ENCODE measurements at places on chromosomes 2 and 18.

GRCh38 chr2:223214394-223215253, 162.6 kb downstream of the KCNE4 start:
- no peak for DNase-seq
- no peak overlapping the region for H3K27ac ChIP-seq
- H3K27me3 ChIP-seq: no peaks in the 10 kb centered on the region
- no peaks in the 10 kb centered on the region for H3K4me1 ChIP-seq

- peaks cover 3% of the 10 kb centered on the region for H3K27me3 ChIP-seq
- H3K4me3 ChIP-seq: no peak overlapping the region
- H3K4me1 ChIP-seq: no peaks in the 10 kb centered on the region
These were observed 274.5 kb upstream of the PXDN start for GRCh38 chr2:2018713-2019410.

- no peak overlapping the region for H3K27ac ChIP-seq
- no peak overlapping the region for H3K4me3 ChIP-seq
- no peak for DNase-seq
- peaks cover 22% of the 10 kb centered on the region for H3K36me3 ChIP-seq
- H3K27me3 ChIP-seq: no peaks in the 10 kb centered on the region
These were observed 193.2 kb upstream of the ITGA4 start for GRCh38 chr2:181264001-181264400.

GRCh38 chr18:65587491-65587890, 163.3 kb upstream of the CDH7 start:
- no peaks in the 10 kb centered on the region for H3K36me3 ChIP-seq
- H3K4me3 ChIP-seq: no peak overlapping the region
- DNase-seq: no peak
- no peaks in the 10 kb centered on the region for H3K4me1 ChIP-seq
- H3K27me3 ChIP-seq: no peaks in the 10 kb centered on the region

DNA sequence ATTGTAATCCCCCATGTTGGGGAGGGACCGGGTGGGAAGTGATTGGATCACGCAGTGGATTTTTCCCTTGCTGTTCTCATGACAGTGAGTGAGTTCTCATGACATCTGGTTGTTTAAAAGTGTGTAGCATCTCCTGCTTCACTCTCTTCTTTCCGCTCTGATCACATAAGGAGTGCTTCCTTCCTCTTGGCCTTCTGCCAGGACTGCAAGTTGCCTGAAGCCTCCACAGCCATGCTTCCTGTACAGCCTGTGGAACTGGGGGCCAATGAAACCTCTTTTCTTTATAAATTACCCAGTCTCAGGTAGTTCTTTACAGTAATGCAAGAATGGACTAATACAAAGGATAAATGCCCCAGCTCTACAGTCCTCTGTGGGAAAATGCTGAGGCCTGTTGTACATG, 437.5 kb upstream of the NXPH2 start:
- no peak for DNase-seq
- H3K4me3 ChIP-seq: no peak overlapping the region
- H3K36me3 ChIP-seq: no peaks in the 10 kb centered on the region
- no peaks in the 10 kb centered on the region for H3K27me3 ChIP-seq
- H3K4me1 ChIP-seq: no peaks in the 10 kb centered on the region
- H3K27ac ChIP-seq: no peak overlapping the region

DNA sequence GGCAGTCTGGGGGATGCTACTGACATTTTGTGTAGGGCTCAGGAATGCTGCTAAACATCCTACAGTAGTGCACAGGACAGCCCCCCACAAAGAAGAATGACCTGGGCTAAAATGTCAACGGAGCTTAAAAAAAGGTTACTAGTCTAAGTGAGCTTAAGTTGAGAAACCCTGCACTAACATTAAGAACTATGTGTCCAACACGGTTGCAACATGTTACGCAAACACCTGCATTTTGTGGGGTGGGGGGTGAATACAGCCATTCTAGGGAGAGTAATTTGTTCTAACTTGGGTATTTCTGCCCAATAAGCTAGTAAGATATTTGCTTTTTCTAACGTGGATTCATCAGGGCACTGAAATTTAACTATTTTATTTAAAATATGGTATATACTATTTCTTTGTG, 57.9 kb downstream of the SLC8A1 start:
- DNase-seq: no peak
- H3K27me3 ChIP-seq: no peaks in the 10 kb centered on the region
- H3K4me1 ChIP-seq: no peaks in the 10 kb centered on the region
- H3K36me3 ChIP-seq: no peaks in the 10 kb centered on the region

GRCh38 chr2:79219383-79219988, 59.9 kb upstream of the REG3A start:
- H3K4me3 ChIP-seq: no peak overlapping the region
- no peak overlapping the region for H3K27ac ChIP-seq
- H3K4me1 ChIP-seq: no peaks in the 10 kb centered on the region
- no peaks in the 10 kb centered on the region for H3K27me3 ChIP-seq

DNA sequence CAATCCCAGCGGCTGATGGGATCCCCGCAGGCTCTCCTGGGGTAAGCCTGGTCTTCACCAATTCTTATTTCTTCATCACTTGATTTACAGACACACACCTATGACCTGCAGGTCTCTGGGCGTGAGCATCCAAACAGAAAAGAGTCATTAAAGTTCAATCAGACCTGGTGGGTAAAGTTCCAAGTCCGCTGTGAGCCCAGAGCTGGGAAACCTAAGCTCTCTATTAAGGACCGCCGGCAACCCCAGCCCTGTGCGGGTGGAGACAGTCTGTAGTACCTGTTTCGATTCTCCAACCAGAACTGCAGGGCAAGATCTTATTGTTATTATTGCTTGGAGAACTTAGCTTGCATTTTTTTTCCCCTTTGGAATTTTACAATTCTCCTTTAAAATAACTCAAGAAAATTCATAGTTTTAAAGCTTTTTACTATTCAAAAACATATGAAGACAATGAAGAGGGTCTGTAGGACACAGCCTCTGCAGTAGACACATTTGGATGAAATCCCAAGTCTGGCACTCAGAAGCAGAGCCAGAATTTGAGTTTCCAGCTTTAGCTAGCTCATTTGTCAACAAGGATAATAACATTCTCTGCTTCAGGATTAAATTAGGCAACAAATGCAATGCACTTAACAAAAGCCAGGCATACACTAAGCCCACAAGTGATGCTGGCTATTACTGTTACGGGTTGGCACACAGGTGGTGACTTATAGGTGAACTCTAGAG, 376.4 kb downstream of the INSIG2 start:
- H3K36me3 ChIP-seq: no peaks in the 10 kb centered on the region
- peaks cover 13% of the 10 kb centered on the region for H3K27me3 ChIP-seq
- DNase-seq: no peak

DNA sequence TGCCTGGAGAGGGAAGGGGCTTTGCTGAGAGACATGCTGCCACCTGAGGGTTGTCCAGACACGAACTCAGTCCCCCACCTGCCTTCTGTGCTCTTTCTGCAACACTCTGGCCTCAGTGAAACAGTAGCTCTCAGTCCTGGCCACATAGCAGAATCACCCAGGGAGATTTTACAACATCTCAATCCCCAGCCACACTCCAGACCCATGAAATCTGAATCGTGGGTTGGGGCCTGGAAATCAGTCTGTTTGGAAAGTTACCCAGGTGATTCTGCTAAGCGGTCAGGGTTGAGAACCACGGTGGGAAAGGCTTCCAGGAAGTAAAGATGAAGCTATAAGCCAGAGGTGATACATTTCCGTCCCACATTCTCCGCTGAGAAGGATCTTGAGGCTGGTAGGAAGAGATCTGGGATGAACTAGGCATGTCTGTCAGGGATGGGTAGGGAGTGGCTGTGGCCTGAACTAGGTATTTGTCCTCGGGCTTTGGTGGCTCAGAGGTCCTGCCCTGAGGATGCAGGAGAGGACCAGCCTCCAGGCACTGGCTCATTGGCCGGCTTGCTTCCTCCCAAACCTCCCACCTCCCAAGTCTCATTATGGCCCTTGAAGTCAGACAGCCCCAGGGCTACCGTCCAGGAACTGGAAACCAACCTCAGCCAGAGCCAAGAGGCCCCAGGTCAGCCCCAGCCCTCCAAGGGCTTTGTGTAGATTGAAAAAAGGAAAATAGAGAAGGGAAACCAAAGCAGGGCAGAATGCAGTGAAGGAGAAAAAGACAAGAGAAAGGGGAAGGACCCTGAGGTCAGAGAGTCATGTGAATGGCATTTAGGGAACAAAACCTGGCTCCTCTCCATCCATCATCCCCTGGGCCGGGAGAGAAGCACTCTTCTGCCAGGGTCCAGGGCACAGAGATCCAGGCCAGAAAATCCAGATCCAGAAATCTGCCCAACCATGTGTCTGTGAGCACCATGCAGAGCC, 119.6 kb downstream of the ZFP36L2 start:
- H3K27ac ChIP-seq: peak overlapping the region; percentile 12
- peaks cover 6% of the 10 kb centered on the region for H3K36me3 ChIP-seq
- no peaks in the 10 kb centered on the region for H3K27me3 ChIP-seq
- no peak for DNase-seq
- H3K4me3 ChIP-seq: no peak overlapping the region

DNA sequence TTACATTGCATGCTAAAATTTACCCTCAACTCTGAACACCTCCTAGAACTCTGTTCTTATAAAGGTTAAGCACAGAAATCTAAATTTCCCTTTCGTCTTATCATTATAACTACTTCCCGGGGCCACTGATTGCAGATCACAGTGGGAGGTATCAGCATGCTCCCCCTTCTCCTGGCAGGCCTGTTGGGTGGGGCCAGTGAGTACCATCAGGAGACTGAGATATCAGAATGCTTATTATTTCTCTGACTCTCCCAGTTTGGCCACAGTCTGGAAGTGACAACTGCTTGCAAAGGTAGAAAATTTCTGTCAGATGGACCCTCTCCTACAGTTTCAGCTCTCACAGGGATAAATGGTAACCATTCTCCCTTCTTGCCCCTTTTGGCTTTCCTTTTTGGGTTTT, 62.6 kb downstream of the DSEL start:
- H3K27me3 ChIP-seq: no peaks in the 10 kb centered on the region
- H3K27ac ChIP-seq: no peak overlapping the region
- no peak overlapping the region for H3K4me3 ChIP-seq
- no peak for DNase-seq
- H3K36me3 ChIP-seq: peaks cover 13% of the 10 kb centered on the region
- H3K4me1 ChIP-seq: peaks cover 16% of the 10 kb centered on the region

DNA sequence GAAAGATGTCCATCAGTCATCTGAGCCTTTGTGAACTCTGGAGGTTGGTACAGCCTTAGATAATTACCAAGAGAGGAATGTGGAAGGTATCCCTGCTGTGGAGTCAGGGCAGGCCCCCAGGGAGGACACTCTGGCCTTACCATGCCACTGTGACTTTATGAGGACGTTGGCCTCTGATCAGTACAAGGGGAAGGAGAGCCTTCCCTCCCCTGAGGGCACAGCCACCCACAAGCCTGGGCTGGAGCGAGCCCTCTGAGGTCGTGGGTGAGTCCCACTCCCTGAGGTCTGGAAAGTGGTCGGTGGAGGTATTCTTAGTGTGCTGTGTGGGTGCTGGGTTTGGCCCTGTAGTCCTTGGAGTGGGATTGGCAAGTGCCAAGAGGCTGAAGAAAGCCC, 91.6 kb downstream of the STPG4 start:
- H3K27me3 ChIP-seq: no peaks in the 10 kb centered on the region
- peaks cover 1% of the 10 kb centered on the region for H3K36me3 ChIP-seq
- peaks cover 4% of the 10 kb centered on the region for H3K4me1 ChIP-seq
- no peak overlapping the region for H3K27ac ChIP-seq
- DNase-seq: no peak

DNA sequence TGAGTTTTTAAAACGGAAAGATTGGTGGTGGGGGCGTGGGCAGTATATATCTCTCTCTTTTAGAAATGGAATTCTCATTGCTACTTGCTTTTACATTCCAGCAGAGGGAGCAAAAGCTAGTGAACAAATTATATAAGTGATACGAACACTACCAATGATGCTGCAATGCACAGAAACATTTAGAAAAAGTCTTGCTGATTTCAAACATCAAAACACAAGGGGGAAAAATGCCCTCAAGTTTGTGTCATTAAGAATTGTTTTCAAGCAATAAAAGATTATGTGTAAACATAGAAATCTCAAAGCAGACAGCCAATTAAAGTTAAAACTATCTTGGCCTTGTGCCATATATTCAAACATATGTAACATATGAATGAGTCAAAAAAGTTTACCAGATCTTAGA, 296.3 kb upstream of the KCNJ3 start:
- no peaks in the 10 kb centered on the region for H3K4me1 ChIP-seq
- no peak overlapping the region for H3K27ac ChIP-seq
- no peaks in the 10 kb centered on the region for H3K36me3 ChIP-seq
- no peaks in the 10 kb centered on the region for H3K27me3 ChIP-seq

GRCh38 chr2:27077231-27077630, 1.2 kb upstream of the EMILIN1 start:
- H3K27me3 ChIP-seq: no peaks in the 10 kb centered on the region
- H3K27ac ChIP-seq: no peak overlapping the region
- no peak overlapping the region for H3K4me3 ChIP-seq
- H3K4me1 ChIP-seq: peaks cover 49% of the 10 kb centered on the region

DNA sequence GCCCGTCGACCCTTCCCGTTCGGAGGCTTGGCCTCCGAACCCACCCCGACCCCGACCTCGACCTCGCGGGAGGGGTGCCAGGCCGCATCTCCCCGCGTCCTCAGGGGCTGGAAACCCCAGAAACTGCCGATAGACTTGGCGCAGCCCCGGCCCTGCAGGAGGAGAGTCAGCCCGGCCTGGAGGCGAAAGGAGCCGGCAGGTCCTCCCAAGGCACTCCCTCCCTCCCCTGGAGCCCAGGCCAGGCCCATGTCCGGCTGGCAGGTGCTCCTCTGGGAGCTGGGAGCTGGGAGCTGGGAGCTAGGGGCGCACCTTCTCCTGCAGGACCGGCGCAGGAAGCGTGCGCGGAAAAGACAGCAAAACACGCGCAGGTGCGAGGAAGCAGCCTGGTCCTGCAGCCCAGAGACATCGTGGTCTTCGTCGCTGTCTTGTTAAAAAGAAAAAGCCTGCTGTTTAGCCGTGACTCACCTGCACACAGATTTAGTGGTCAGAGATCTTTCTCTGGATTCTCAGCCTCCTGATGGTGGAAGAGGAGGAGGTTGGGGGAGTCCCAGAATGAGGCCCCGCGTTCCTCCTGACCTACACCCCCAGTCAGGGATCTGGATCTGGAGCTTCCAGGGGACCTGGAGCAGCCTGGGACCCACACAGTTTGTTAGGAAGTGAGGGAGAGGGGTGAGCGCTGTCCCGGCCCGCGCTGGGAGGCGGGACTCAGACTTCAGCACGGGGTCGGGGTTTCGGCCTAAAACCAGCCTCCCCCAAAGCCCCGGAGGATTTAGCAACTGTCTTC, 660 bp upstream of the MBP start:
- no peaks in the 10 kb centered on the region for H3K27me3 ChIP-seq
- H3K4me1 ChIP-seq: peaks cover 36% of the 10 kb centered on the region
- H3K36me3 ChIP-seq: peaks cover 26% of the 10 kb centered on the region
- H3K27ac ChIP-seq: peak overlapping the region; percentile 48

GRCh38 chr2:43131051-43131889, 95.1 kb downstream of the ZFP36L2 start:
- H3K36me3 ChIP-seq: no peaks in the 10 kb centered on the region
- H3K27me3 ChIP-seq: no peaks in the 10 kb centered on the region
- H3K4me3 ChIP-seq: peak overlapping the region; percentile 49
- H3K27ac ChIP-seq: peak overlapping the region; percentile 79
